ENCODE measurements at places on chromosomes 1 and 21. TPM values are rescaled to one million over a fixed set of nuclear protein-coding genes. Genes with fewer than 3 reads are reported as not detected.

SHISAL2A gene
- 7.9 TPM for total RNA-seq

TIMM17A gene
- total RNA-seq = 54.0 TPM

GRCh38 chr1:232422098-232422497, 207.8 kb downstream of the SIPA1L2 start:
- no peak for DNase-seq

- no peak for DNase-seq
Observed at GRCh38 chr1:39130325-39130724, 74.2 kb upstream of the MACF1 start.

DNA sequence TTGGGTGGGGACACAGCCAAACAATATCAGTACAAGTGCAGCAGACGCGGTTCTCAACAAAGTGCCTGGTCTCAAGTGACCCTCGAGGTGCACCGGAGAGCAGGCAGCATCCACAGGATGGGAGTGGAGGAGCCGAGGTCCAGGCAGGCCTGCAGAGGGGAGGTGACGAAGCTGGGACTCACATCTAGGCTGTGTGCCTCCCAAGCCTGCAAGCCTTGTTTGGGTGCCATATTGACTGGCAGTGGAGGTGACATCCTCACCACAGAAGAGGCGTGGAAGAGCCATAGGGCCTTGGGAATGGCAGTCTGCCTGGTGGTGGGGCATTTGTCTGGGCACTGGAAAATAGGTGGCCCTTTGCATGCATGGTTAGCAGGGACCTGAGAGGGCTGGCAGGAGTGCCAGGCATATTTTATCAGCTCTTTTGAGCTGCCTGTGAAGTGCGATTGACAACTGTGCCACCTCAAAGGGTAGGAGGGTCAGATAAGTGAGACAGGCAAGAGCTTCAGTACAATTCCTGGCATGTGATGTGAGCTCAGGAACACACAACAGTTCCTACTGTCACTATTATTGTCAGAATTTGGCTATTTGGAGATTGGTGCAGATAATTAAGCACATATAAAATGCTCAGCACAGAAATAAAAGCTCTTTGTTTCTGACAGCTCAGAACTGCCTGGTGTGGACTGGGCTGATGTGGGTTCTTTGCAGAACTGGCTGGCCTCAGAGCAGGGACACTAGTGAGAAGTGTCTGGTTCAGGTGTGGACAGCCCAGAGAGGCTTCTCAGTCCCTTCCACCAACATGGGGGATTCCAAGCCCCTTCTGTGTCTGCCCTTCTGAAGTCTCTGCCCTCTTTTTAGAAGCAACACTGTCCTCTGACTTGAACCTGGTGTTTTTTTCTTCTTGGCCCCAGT, 347.6 kb upstream of the AJAP1 start:
- DNase-seq = no peak

GRCh38 chr1:54153535-54154439, 987 bp upstream of the CDCP2 start:
- DNase-seq = no peak

Measured in activated CD8-positive, alpha-beta T cell treated with anti-CD3 and anti-CD28 coated beads, Interleukin-2, amount 10 ng/mL, durations not matched to agents 7 days and 5 days (primary cell).